ENCODE measurements at places on chromosomes 2 and 18.
A peak's percentile ranks its signal among the peaks of the same experiment; 100 is the strongest.

GRCh38 chr2:218743068-218743467 is 32.4 kb downstream of the TTLL4 start:
- peak; percentile 54 for DNase-seq

DNA sequence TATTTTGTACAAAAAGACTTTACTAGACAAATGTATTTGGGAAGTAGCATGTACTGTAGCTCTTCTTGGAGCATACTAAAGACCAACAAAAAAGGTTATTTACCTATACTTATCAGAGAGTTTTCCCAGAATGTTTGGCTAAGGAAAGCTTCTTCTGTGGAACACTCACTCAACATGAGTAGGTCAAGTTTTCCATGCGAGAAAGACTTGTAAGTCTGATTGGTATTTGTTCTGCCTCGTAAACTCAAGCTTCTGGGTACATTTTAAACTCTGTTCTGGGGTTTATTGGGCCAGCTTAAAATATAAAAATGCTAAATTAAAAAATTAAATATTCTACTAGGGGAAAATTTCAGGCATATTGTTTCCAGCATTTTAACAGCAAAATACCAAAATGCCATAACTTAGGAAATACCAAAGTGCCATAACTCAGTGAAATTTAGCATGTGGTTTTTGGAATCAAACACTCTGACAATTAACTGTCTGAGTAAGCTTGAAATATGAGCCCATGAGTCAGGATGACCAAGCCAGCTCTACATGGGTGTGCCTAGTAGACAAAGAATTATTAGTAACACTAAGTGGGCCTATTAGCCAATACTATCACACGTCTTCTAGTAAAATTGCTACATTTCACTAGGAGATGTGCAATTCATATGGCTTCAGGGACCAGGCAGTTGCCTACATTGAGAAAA is 47.3 kb upstream of the SERPINE2 start:
- no peak for DNase-seq

- no peak for DNase-seq
Observed at GRCh38 chr2:50641633-50642032, 390.3 kb downstream of the NRXN1 start.

- DNase-seq: peak; percentile 73
Observed at GRCh38 chr2:39119732-39120520, 925 bp downstream of the SOS1 start.

DNA sequence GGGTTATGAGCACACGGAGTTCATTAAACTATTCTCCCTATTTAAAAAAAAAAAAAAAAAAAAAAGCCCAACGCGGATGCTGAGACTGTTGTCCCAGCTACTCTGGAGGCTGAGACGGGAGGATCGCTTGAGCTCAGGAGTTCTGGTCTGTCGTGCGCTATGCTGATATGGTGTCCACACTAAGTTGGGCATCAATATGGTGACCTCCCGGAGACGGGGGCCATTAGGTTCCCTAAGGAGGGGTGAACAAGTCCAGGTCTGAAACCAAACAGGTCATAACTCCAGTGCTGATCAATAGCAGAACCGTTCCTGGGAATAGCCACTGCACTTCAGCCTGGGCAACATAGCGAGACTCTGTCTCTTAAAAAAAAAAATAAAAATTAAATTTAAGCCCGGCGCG is 12.9 kb upstream of the ANKRD53 start:
- DNase-seq: no peak

DNA sequence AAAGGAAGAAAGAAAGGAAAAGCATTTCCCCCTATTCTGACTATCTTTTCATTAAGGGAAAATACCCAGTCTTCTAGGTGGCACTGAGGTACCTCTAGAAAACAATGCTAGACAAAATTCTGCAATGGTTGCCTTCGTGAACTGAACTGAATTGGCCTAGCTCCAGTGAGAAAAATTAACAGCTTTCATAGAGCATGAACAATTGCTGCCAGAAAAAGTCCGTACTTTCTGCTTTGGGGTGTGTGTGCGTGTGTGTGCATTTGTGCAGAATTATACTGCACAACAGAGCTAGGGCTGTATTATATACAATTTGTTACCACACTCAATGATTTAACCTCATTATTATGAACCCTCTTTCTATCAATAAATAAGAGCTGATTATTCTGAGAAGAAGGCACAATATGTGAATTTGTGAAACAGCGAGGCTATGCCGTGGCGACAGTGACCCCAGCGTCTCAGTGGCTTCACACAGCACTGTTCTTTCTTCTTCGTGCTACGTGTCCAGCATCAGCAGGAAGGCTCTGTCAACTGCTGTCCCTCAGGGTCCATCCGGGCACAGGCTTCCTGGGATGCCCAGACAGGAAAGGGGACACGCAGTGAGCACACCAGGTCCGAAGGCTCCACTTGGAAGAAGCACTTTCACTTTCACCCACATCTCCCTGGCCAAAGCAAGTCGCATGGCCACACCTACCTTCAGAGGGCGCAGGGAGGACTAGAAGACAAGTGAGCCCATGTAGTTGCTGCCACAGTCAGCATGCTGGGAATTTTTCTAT is 47.5 kb downstream of the PTGR3 start:
- peak; percentile 91 for DNase-seq

DNA sequence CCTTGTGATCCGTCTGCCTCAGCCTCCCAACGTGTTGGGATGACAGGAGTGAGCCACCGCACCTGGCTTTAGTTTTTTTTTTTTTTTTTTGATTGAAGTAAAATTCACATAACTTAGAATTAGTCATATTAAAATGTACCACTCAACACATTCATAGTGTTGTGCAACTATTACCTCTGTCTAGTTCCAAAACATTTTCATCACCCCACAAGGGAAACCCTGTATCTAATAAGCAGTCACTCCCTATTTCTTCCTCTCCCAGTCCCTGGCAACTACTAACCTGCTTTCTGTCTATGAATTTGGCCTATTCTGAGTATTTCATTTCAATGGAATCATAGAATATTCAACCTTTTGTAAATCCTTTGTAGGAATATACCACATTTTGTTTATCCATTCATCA is 123.9 kb upstream of the FAM117B start:
- DNase-seq: no peak

GRCh38 chr2:99903981-99904380 is 238.4 kb downstream of the AFF3 start:
- DNase-seq: no peak

DNA sequence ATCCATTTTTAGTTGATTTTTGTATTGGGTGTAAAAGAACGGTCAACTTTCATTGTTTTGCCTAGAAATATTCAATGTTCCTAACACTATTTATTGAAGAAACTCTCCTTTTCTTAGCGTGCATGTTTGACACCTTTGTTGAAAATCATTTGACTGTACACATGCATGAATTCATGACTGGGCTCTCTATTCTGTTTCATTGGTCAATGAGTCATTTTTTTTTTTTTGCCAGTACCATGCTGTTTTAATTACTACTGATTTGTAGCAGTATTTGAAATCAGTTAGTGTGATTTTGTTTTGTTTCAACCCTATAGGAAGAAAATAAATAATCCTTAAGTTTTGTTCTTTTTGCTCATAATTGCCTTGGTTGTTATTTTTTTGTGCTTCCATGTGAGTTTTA is 828.7 kb downstream of the SUCLG1 start:
- DNase-seq: no peak

Data from OCI-M1 (cell line).